Suprapubic skin (tissue), 4 donors: ENCODE measurements at places on chromosomes 2 and 18.
A peak's percentile ranks its signal among the peaks of the same experiment; 100 is the strongest.

GRCh38 chr2:107927034-107927534, 59.2 kb upstream of the SLC5A7 start:
- H3K4me1 ChIP-seq: no peaks in the 10 kb centered on the region
- no peak overlapping the region for H3K4me3 ChIP-seq
- H3K36me3 ChIP-seq: no peaks in the 10 kb centered on the region
- no peaks in the 10 kb centered on the region for H3K27me3 ChIP-seq
- no peak for DNase-seq

GRCh38 chr2:168241208-168241607, 6.2 kb downstream of the STK39 start:
- H3K4me1 ChIP-seq: peaks cover 31% of the 10 kb centered on the region
- no peaks in the 10 kb centered on the region for H3K36me3 ChIP-seq
- DNase-seq: no peak

DNA sequence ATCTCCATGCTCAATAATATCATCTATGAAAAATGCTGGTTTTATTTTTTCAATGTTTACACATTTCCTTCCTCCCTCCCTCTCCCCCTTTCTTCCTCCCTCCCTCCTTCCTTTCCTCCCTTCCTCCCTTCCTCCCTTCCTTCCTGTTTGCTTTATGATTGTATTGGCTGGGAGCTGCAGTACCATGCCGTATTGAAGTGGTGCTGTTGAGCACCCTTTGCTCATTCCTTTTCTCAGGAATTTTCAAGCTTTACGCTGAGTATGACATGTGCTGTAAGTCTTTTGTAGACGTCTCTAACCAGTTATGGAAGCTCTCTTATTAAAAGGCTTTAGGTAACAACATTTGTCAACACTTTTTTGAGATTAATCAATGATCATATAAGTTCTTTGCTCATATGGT, 100.4 kb downstream of the SNTG2 start:
- DNase-seq: no peak
- no peaks in the 10 kb centered on the region for H3K36me3 ChIP-seq
- H3K4me3 ChIP-seq: no peak overlapping the region
- H3K27ac ChIP-seq: no peak overlapping the region

- H3K4me1 ChIP-seq: no peaks in the 10 kb centered on the region
- H3K27me3 ChIP-seq: no peaks in the 10 kb centered on the region
- DNase-seq: no peak
- no peak overlapping the region for H3K27ac ChIP-seq
- no peak overlapping the region for H3K4me3 ChIP-seq
These were observed 514.5 kb downstream of the LRRTM4 start for GRCh38 chr2:77007686-77008085.

- no peaks in the 10 kb centered on the region for H3K4me1 ChIP-seq
- no peak overlapping the region for H3K27ac ChIP-seq
- no peak overlapping the region for H3K4me3 ChIP-seq
- no peaks in the 10 kb centered on the region for H3K27me3 ChIP-seq
- no peak for DNase-seq
These were observed 52.0 kb upstream of the FAM171B start for GRCh38 chr2:186641807-186642321.

DNA sequence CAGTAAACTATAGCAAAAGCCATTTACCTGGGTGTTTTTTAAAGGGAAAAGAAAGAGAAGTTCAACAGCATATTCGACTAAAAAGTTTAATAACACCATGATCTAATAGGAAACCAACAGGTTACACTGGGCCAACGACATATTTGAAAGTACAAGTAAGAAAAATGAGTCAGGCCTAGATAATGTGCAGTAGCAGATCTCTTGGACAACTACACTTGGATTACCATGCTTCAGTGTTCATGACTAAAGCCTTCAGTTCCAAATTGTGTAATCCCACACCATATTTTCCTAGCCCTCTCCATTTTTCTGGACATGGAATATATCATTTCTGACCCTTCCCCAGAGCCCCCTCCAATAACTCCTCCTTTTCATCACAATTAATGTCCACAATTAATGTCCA, 39.1 kb upstream of the FIGN start:
- DNase-seq: no peak
- no peaks in the 10 kb centered on the region for H3K36me3 ChIP-seq
- peaks cover 3% of the 10 kb centered on the region for H3K4me1 ChIP-seq
- H3K27me3 ChIP-seq: no peaks in the 10 kb centered on the region

DNA sequence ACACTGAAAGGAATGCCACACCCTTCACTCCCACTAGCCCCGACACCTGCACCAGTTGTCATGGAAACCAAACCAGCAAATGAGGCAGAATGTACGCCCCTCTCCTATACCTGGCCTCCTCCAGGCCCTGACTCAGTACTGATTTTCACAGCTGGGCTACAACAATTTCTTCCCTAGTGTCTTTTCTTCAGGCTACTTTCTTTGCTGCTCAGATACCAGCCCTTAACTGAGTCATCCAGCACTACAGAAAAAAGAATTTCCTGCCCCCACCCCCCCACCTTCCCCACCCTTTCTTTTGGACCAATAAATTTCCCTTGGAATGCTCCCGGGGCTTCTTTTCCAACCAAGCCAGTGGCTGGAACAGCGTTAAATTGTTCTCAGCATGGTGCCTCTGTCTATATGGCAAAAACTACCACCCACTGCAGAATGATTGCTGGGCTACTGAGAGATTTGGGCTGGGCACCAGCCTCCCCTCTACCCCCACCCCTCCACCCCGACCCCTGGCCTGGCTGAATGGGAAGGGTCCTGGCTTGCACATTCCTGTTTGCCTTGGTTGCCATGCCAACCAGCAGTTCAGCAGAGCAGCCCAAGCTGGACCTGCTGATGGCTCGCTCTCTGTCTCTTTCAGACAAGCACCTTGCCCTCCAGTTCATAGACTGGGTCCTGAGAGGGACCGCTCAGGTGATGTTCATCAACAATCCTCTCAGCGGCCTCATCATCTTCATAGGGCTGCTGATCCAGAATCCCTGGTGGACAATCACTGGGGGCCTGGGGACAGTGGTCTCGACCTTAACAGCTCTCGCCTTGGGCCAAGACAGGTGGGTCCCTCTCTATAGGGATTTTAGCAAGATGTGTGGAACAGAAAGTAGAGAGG, 11.3 kb downstream of the SLC14A2 start:
- H3K4me1 ChIP-seq: peaks cover 8% of the 10 kb centered on the region
- H3K4me3 ChIP-seq: no peak overlapping the region
- DNase-seq: no peak
- no peaks in the 10 kb centered on the region for H3K36me3 ChIP-seq
- H3K27ac ChIP-seq: peak overlapping the region; percentile 39
- H3K27me3 ChIP-seq: no peaks in the 10 kb centered on the region

DNA sequence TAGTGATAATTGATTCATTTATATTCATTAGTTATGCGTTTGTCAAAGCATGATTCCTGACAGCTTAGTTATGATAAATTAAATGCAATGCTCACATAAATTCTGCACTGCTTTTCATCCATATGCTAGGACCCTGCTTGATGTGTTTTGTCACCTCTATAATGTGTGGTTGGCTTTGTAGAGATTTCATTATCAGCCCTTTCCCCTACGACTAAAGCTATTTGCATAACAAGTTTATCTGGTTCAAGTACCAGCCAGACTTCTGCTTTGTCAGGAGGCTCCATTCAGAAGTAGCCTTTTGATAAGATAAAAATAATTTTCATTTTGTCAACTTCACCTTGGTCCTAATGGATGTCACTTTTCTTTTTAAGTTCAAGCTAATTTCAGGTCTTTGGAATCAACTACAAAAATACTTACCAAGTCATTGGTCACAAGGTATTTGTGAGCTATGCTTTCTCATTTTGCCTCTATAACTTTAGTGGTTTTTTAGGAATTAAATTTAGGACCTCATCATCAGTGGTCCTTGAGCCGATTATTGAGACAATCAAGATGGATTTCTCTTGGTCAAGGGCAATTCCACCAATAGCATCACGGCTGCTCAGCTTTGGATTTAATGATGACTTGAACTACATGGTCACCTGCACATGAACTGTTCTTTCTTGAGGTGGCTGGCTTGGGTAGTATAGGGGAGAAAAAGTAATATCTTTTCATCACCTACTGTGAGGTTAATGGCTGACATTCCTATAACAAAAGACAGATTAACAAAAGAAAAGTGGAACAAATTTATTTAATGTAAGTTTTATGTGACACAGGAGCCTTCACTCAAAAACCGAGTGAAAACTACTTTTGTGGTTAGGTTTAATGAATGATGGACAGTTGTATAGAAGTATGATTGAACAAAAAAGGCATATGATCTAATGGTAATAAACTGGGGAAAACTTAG, 162.1 kb downstream of the MYO3B start:
- DNase-seq: no peak
- H3K4me3 ChIP-seq: no peak overlapping the region
- peaks cover 5% of the 10 kb centered on the region for H3K27me3 ChIP-seq
- H3K36me3 ChIP-seq: no peaks in the 10 kb centered on the region

DNA sequence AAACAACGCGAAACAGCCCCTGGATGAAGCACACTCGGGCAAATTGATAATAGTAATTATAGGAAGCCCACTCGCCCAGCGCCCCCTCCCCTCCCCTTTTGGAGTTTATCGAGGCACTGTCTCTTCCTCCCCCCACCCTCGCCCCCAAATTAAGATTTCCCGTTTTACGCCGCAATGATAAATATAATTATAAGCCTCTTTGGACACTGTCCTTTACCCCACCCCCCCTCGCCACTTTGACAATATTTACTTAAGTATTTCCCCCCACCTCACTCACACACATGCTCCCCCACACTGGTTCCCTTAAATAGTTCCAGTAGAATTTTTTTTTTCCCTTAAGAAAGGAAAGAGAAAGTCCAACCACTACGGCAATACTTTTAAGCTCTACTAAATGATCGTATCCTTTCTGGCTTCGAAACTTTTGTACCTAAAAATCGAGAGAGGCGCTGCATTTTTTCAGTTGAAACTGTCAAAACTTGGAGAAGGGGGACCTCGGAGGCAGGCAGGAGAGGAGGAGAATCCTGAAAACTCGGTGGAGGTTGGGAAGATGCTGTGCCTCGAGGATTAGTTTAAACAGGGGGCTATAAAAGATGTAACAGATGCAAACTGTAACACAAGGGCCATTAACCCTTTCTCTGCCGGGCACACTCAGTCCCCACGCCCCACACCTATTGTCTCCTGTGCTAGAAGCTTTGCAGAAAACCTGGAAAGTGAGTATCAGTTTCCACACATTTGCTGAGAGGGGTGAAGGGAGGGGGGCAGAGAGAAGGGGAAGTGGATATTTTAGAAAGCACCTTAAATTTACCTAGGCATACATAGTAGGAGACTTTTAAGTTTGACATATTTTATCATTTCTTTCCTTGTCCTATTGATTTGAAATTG, 1.8 kb downstream of the ZEB2 start:
- H3K4me3 ChIP-seq: peak overlapping the region; percentile 72
- H3K27me3 ChIP-seq: peaks cover 84% of the 10 kb centered on the region
- no peak for DNase-seq

GRCh38 chr2:181157326-181157725, 176.9 kb downstream of the UBE2E3 start:
- H3K27me3 ChIP-seq: no peaks in the 10 kb centered on the region
- H3K4me3 ChIP-seq: no peak overlapping the region
- DNase-seq: no peak
- H3K4me1 ChIP-seq: no peaks in the 10 kb centered on the region

GRCh38 chr2:170461889-170462288, 253.2 kb upstream of the SP5 start:
- H3K4me1 ChIP-seq: no peaks in the 10 kb centered on the region
- no peak for DNase-seq
- no peak overlapping the region for H3K4me3 ChIP-seq

- no peak overlapping the region for H3K4me3 ChIP-seq
- no peaks in the 10 kb centered on the region for H3K27me3 ChIP-seq
- peak; percentile 67 for DNase-seq
- H3K36me3 ChIP-seq: peaks cover 28% of the 10 kb centered on the region
- peaks cover 84% of the 10 kb centered on the region for H3K4me1 ChIP-seq
These were observed 8.5 kb downstream of the SLC66A2 start for GRCh38 chr18:79942786-79943607.

- H3K27ac ChIP-seq: peak within 1 kb of the TSS; percentile 67
- peak; percentile 79 for DNase-seq
- H3K27me3 ChIP-seq: no peaks in the 10 kb centered on the region
- H3K36me3 ChIP-seq: no peaks in the 10 kb centered on the region
These were observed at the start of gene EFEMP1 for GRCh38 chr2:55923091-55923981. Gene EFEMP1, minus strand, starts transcription at chr2:55923782. Its CDS starts 1,342 bp downstream, at chr2:55922440.

DNA sequence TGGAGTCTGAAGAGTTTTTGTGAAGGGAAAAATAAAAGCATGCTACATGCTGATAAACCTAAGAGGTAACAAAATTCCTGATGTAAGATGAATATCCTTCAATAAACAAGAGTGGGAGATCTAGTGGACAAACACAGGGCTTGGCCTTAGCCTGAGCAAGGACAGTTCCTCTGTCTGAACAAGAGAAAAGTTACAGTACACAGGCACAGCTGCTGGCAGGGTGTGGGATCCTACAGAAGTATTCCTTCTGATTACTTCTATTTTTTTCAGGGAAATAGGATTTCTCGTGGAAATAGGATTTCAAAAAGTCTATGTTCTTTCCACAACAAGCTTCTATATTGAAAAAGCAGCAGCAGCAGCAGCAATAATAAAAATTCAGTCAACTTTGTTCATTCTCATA, 54.1 kb downstream of the NBAS start:
- H3K4me3 ChIP-seq: no peak overlapping the region
- no peak overlapping the region for H3K27ac ChIP-seq
- no peaks in the 10 kb centered on the region for H3K4me1 ChIP-seq
- peaks cover 29% of the 10 kb centered on the region for H3K36me3 ChIP-seq
- no peaks in the 10 kb centered on the region for H3K27me3 ChIP-seq
- DNase-seq: no peak

DNA sequence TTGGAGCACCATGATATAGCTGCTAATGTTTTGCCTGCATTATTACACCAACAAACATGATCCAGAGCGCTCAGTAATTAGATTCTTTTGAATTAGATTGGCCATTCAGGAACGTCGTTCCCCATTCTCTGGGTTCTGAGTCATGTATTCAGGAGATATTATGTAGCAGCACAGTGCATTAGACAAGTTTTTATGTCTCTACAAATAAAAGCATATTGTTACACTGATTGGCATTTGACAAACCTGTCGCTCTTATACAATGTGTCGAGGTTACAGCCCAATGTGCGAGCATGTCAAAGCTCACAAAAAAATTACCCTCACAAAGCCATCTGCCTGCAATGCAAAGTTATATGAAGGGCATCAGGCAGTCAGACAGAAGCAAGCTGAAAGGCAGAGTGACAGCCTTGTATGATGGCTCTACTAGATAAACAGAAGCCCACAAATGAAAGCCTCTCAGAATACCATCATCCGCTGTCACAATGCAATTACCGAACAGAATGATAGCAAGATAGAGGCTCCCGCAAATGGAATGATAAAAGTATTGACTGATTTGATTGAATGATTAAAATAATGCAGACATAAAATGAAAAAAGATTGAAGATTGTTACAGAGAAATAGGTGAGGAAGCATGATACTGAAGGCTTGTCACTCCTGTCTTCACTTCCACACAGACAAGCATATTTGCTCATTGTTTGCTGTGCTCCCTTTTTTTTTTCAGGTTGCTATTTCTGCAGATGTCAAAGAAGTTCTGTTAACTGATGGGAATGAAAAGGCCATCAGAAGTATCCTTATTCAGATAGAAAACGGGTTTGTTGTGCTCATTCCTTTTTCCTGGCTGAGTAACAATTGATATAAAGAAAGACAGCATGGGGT, 234.6 kb upstream of the SIX3 start:
- no peak overlapping the region for H3K27ac ChIP-seq
- no peak for DNase-seq
- H3K4me3 ChIP-seq: no peak overlapping the region
- H3K4me1 ChIP-seq: no peaks in the 10 kb centered on the region
- H3K36me3 ChIP-seq: no peaks in the 10 kb centered on the region
